ENCODE measurements at places on chromosomes 12 and 14.

DNA sequence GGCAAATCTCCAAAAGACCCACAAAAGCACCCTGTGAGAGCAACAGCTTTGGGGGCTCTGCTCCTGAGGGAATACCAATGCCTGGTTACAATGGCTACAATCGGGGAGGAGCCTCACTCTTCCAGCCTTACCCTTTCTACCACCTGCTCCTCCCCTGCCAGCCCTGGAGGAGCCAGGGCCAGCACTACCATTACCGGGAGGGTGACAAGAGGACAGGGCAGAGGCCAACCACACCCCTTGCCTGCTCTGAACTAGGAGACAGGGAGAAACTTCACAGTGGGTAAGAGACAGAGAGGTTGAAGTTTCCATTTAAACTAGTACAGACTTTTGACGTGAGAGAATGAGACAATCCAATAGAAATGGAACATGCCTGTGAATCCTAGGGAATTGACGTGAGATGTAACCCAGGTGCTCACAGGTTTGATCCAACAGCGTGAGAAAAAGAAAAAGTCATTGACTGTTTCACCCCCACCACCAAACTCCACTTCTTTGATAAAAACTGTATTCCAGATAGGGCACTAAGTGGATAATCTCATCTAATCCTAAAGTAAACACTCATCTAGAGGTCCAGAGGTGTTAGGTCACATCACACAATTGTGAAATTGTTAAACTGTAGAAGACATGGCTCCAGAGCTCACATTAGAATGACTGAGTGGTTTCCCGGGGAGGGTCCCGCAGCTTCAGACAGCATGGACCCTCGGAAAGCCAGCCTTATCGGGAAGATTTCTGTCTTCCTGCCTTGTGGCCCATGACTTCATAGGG lies 8.4 kb upstream of the TC2N start:
- no peak for DNase-seq

GRCh38 chr12:38508246-38508645 lies 191.7 kb downstream of the ALG10B start:
- no peak for DNase-seq

- no peak for DNase-seq
These were observed 13.4 kb upstream of the CELA1 start for GRCh38 chr12:51359851-51360250.

- DNase-seq, result no peak
These were observed 12.5 kb downstream of the STYK1 start for GRCh38 chr12:10661338-10661737.

GRCh38 chr12:68393417-68393816 lies 61.3 kb upstream of the MDM1 start:
- no peak for DNase-seq

GRCh38 chr12:79200176-79200575 lies 335.6 kb downstream of the SYT1 start:
- DNase-seq, result no peak

DNA sequence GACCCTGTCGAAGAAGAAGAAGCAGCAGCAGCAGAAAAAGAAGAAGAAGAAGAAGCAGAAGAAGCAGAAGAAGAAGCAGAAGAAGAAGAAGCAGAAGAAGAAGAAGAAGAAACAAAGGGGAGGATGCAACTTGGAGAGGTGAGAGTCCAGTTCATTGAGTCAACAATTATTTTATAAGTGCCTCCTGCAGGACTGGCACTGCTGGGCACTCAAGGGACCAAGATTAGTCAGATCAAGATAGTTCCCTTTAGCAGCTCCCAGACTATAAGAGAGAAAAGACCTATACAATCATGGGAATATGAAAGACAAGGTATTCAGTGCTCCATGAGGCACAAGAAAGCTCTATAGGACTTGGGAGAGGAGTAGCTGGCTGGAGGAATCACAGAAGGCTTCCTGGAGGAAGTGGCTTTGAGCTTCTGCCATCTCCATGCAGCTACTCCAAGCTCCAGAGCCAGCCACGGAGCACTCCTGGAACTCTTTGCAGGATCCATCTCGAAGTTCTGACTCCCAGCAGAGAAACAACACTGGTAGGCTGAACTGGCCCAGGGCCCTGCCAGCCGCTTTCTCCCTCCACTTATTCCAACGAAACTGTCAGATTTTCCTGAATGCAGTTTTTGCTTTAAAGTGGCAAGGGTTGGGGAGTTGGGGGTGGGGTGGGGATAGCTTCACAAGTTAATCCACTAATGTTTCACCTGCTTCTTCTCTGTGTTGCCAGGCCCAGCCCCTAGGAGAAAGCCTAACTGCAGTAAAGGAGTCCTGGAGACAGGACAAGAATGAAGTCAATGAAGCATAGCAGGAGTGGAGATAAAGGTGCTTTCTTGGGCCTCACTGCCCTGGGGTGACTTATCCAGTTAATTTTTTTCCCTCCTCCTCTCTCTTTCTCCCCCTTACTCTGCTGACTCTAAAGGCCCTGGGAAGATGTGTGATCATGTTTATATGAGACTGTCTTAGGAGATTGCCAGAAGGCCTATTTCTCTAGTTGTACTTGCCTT lies 140.1 kb upstream of the PARP11 start:
- DNase-seq, result no peak

DNA sequence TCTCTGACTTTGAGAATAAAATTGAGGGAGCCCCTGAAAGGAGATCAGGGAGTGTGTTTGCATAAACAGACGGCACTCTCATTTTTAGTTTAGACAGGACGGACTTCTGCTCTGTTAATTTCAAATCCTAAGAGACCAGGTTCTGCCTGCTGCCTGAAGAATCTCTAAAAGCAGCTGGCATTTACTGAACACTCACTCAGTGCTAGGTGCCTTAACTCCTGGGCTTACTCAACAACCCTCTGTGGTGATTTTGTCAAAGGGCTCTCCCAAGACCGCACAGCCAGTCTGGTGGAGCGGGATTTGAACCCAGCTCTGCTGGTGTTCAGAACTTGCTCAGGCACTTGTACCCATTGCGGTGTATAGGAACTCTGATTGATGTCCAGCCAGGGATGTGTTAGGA lies 2.2 kb downstream of the ORAI1 start:
- DNase-seq, result no peak

- no peak for DNase-seq
These were observed 853 bp downstream of the USP5 start for GRCh38 chr12:6852651-6853354.

- DNase-seq, result no peak
These were observed 550.1 kb downstream of the SLC6A15 start for GRCh38 chr12:84362552-84362897.

DNA sequence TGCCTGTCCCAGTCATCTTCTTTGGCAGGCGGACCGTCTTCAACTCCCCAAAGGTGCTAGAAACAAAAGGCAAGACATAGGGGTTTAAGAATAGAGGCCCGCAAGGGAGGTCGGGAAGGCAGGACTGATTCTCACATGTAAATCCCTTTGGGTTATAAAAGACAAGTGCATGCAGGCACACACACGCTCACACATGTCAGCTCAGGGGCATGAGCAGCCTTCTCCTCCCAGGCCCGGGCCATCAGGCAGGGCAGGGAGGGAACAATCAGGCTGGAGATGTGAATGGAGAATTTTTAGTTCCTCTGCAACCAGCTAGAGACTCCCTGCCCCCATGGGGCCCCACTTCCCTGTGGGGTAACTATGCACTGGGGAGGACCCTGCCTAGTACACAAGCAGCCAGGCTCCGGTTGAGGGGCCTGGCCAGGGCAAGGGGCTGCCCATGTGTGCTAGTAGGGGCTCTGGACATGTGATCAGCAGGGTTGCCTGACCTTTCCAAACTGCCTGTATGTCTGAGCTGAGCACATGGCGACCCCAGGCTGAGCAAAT lies 107.2 kb downstream of the RBM19 start:
- no peak for DNase-seq

DNA sequence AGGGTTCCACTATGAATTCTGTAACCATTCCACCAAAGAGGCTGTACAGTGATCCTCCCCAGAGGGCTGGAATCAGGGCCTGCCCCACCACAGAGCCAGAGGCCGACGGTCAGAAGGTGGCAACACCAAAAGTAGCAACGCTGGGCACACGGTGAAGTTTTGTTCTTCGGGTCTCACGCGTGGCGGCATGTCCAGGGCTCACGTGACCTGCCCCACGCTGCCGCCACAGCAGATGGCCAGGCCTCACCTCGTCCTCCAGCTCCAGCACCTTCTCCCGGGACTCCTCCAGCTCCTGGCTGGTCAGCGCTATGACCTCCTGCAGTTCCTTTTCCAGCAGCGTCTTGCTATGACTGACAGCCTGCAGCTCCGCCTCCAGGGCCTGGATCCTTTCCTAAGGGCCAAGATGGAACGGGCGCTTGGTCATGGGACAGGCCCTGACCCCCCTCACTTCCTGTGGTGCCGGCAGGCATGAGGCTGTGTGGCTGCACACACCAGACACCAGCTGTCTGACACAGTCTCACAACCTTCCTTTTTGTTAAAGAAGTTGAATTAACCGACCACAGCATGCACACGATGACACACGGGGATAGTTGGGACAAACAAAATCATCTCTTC lies 22.4 kb upstream of the ANKLE2 start:
- DNase-seq, result no peak

DNA sequence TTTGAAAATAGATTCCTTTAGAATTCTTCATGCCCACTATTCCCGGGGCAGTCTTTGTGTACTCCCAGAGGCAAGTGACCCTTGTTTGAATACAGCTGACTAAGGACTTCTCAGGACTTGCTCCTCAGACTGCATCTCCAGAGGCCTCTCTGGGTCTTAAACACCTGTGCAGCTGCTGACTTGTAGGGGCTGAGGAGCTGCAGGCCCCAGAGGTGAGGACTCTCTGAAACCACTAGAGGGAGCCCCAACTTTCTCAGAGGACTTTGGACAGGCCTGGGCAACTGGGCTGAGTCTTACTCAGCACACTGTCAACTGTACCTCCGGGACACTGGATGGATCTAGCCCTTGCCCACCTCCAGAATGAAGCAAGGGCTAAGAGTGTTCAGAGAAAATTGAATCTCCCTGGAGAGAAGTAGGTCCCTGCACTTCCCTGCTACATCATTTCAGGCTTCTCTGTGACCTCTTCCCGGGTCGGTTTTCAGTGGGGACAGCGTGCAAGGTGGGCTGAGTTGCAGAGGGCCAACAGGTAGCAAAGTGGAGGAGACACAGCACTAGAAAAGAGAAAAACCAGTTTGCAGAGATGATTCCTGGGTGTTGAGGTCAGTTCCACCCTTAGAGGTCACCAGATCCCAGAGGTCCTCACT lies 164.6 kb downstream of the TMEM117 start:
- no peak for DNase-seq

GRCh38 chr14:48973151-48973550 lies 613.0 kb downstream of the RPS29 start:
- no peak for DNase-seq

- no peak for DNase-seq
These were observed 3.1 kb downstream of the CDH24 start for GRCh38 chr14:23054000-23054811.

- no peak for DNase-seq
These were observed 630 bp downstream of the ALDH1L2 start for GRCh38 chr12:105083551-105084105.

DNA sequence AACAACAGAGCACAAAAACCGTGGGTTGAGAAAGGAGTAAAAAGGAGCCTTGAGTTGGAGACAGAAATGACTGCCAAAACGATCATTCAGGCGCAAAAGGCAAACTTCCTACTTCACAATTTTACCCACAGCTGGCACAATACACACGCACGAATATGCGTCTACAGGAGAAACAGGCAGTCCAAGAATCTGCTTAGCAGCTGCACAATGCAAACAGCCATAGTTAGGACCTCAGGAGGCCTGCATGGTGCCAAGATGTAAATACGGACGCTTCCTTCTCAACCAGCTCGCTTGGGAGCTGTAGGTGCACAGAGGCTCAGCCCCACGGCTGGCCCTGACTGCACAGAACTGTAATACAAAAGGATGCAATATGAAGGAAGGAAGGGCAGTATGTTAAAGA lies 250.1 kb upstream of the CAND1 start:
- no peak for DNase-seq

DNA sequence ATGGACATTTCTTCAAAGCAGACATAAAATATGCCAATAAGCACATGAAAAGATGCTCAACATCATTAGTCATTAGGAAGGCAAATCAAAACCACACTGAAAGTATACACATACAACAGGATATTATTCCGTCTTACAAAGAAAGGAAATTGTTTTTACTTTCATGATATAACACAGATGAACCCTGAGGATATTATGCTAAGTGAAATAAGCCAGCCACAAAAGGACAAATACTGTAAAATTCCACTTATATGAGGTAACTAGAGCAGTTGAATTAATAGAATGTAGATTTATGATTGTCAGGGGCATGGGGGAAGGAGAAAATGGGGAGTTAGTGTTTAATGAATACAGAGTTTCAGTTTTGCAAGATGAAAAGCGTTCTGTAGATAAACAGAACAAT lies 4.2 kb downstream of the ACYP1 start:
- no peak for DNase-seq

- DNase-seq, result no peak
These were observed 1.5 kb downstream of the BLOC1S1 start for GRCh38 chr12:55717011-55718007.

DNA sequence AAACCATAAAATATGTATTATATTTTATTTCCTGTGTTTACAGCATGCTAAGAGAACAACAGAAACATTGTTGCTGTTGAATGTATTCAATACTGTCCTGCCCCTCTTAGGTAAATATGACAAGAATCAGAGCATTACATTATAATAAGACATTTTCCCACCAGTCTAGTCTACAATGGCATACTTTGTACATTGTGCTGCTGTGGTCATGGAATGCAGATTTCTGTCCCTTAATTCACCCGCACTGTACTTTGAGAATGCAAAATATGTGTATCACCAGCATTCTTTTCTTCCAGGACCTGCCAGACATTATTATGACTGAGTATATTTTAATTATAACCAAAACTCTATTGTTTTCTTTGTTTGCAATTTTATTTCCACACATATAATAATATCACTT lies 16.5 kb upstream of the OR10AD1 start:
- DNase-seq, result no peak

GRCh38 chr14:39230416-39231035 lies 3.2 kb upstream of the MIA2 start:
- DNase-seq, result no peak

GRCh38 chr14:103483600-103483999 lies 39.0 kb downstream of the CKB start:
- DNase-seq, result no peak

DNA sequence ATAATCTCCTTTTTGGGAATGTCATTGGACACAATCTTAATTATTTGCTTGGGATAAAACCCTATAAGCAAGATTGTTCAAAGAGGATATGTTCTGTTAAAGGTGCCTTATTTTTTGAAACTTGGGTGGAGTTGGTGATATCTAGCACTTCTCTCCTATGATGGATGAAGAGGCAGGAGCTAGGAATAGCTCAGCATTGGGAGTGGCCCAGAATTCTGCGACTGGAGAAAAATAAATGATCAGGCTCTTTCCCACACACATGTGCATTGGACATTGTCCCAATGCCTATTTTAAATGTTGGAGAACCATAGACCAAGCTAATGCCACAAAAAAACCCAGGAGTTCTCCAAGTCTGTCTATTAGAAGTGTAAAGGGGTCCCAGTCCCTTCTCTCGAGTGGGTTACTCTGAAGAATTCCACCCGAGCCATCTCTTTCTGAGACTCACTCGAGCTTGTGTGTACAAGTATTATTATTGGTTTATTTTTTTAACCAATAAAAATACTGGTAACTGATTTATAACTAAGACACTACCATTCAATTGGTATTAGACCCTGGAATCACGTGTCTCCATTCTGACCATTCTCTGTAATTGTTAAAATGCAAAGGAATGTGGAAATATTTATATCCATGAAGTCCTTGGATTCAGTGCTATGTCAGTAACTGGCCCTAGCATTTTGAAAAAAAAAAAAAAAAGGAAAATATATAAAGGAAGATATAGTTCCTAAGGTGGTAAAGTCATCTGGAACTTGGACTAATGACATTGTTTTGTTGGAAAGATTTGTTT lies 437.5 kb upstream of the TMEM132C start:
- DNase-seq, result no peak

Measured in KG1 (cell line).